Natural killer cell (primary cell): ENCODE measurements at places on chromosomes 2 and 18. TPM values are rescaled to one million over a fixed set of nuclear protein-coding genes. Genes with fewer than 3 reads are reported as not detected.

The KIAA2012 gene
- total RNA-seq: not detected

DNA sequence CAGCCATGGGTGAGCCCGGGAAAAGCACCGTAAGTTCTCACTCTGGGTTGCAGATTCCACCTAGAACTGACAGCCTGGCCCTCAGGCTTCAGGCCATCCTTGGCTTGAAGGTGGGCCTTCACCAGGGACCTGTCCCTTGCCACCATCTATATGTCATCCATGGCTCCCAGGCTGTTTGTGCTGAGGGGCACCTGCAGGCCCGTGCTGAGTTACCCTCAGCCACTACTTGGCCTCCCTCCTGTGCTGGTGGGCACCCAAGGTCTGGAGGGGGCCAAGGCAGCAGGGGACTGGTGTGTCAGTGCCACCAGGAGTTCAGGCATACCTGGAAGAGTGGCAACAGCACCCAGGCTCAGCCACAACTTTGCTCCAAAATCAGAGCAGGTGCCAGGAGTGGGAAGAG is 326.2 kb upstream of the SMIM21 start:
- no peaks in the 10 kb centered on the region for H3K36me3 ChIP-seq
- no peak for DNase-seq

GRCh38 chr2:128790541-128791001 is 471.9 kb upstream of the HS6ST1 start:
- H3K27me3 ChIP-seq: no peaks in the 10 kb centered on the region
- DNase-seq: no peak
- H3K4me1 ChIP-seq: no peaks in the 10 kb centered on the region
- H3K36me3 ChIP-seq: no peaks in the 10 kb centered on the region

GRCh38 chr18:58024139-58024538 is 19.9 kb upstream of the NEDD4L start:
- no peak for DNase-seq
- no peak overlapping the region for H3K4me3 ChIP-seq
- no peaks in the 10 kb centered on the region for H3K36me3 ChIP-seq
- H3K27me3 ChIP-seq: no peaks in the 10 kb centered on the region
- H3K27ac ChIP-seq: no peak overlapping the region
- no peaks in the 10 kb centered on the region for H3K4me1 ChIP-seq

GRCh38 chr2:15714609-15715008 is 122.9 kb downstream of the DDX1 start:
- no peak overlapping the region for H3K4me3 ChIP-seq
- no peaks in the 10 kb centered on the region for H3K36me3 ChIP-seq
- no peak for DNase-seq
- no peaks in the 10 kb centered on the region for H3K27me3 ChIP-seq

GRCh38 chr18:24402209-24402785 is 4.7 kb upstream of the OSBPL1A start:
- H3K4me3 ChIP-seq: no peak overlapping the region
- no peaks in the 10 kb centered on the region for H3K36me3 ChIP-seq
- no peak overlapping the region for H3K27ac ChIP-seq
- H3K4me1 ChIP-seq: peaks cover 4% of the 10 kb centered on the region

The TOGARAM2 gene
- total RNA-seq: 30.8 TPM

The DSC2 gene
- 0.32 TPM for total RNA-seq

- H3K36me3 ChIP-seq: no peaks in the 10 kb centered on the region
- peaks cover 41% of the 10 kb centered on the region for H3K4me1 ChIP-seq
- no peak for DNase-seq
- no peaks in the 10 kb centered on the region for H3K27me3 ChIP-seq
- no peak overlapping the region for H3K4me3 ChIP-seq
- H3K27ac ChIP-seq: peak overlapping the region; percentile 17
These were observed 89.2 kb downstream of the DOCK10 start for GRCh38 chr2:224952936-224953657.

GRCh38 chr2:215364157-215365155 is 52.6 kb downstream of the ATIC start:
- H3K4me3 ChIP-seq: no peak overlapping the region
- no peaks in the 10 kb centered on the region for H3K27me3 ChIP-seq
- H3K4me1 ChIP-seq: no peaks in the 10 kb centered on the region
- no peak for DNase-seq
- no peaks in the 10 kb centered on the region for H3K36me3 ChIP-seq
- no peak overlapping the region for H3K27ac ChIP-seq

DNA sequence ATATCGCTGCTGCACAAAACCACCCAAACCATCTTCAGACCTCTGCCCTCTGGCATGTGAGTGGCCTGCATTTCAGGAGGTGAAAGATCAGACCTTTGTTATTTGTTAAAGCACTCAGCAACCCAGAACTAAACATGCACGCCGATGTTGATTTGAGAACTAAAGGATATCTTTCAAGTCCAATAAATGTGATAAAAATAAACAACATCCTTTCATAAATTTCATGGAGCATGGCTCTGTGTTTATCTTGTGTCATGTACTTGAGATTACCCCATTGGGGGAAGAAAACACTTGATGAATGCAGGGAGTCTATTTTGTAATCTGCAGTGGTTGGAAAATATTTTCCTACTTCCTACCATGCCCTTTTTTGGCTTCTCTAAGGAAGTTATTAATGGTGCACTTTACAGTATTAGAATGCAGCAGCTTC is 70.8 kb upstream of the GATA6 start:
- no peak for DNase-seq
- H3K4me1 ChIP-seq: no peaks in the 10 kb centered on the region
- H3K36me3 ChIP-seq: no peaks in the 10 kb centered on the region
- no peak overlapping the region for H3K4me3 ChIP-seq

DNA sequence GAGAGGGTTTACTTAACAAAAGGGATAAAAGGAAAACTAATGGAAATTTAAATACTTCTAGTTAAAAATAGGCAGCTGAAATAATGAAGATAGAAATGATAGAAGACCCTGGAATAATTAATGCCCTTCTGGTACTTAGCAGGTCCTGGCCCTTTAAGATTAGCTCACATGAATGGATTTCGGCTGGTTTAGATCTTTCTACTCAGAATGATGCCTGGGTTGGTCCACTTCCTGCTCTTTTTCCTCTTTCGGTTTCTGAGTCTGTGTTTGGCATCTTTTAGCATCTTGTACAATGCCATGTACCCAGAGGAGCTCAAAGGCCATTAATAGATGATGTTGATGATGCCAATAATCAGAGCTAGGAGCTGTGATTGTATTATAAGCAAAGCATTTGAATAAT is 290.5 kb downstream of the CLIP4 start:
- no peak overlapping the region for H3K27ac ChIP-seq
- no peaks in the 10 kb centered on the region for H3K4me1 ChIP-seq
- no peaks in the 10 kb centered on the region for H3K27me3 ChIP-seq
- no peak for DNase-seq
- no peak overlapping the region for H3K4me3 ChIP-seq

DNA sequence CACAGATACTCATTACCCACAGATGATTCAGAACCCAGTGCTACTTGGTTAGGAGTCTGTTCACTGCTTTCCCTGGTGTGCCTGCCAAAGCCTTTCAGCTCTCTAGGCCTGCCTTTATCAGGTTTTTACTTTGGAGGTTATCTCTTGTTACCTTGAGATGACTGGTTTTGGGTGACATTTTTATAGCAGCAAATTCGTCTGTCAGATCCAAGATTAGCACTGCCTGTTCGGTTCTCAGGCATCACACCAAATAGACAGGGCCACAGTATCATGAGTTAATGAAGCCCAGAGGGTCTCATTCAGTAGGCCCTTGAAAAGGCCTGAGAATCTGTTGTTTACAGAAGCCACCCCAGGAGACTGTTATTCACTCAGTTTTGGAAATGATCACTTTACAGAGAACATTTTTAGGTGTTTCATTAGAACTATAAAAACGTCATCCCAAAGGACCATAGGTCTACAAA is 121.2 kb downstream of the OSBPL6 start:
- DNase-seq: no peak
- no peaks in the 10 kb centered on the region for H3K36me3 ChIP-seq
- H3K4me1 ChIP-seq: no peaks in the 10 kb centered on the region
- H3K27ac ChIP-seq: no peak overlapping the region

GRCh38 chr18:26482569-26482968 is 65.8 kb downstream of the KCTD1 start:
- H3K27ac ChIP-seq: no peak overlapping the region
- no peak for DNase-seq
- H3K4me1 ChIP-seq: no peaks in the 10 kb centered on the region
- H3K27me3 ChIP-seq: no peaks in the 10 kb centered on the region
- H3K4me3 ChIP-seq: no peak overlapping the region

The CNTNAP5 gene
- total RNA-seq: not detected

The SERPINB13 gene
- total RNA-seq: not detected

The INPP4A gene
- total RNA-seq: 225 TPM

The PLCD4 gene
- total RNA-seq: 0.43 TPM

The ERMN gene
- total RNA-seq: 14.4 TPM

GRCh38 chr2:15732341-15733077 is 140.8 kb downstream of the DDX1 start:
- H3K4me3 ChIP-seq: no peak overlapping the region
- no peaks in the 10 kb centered on the region for H3K36me3 ChIP-seq
